ENCODE measurements at places on chromosomes 4 and X.

GRCh38 chr4:19925516-19925915 is 326.2 kb upstream of the SLIT2 start:
- DNase-seq: no peak

- DNase-seq: no peak
Observed at GRCh38 chrX:9396930-9397329, 67.9 kb upstream of the TBL1X start.

DNA sequence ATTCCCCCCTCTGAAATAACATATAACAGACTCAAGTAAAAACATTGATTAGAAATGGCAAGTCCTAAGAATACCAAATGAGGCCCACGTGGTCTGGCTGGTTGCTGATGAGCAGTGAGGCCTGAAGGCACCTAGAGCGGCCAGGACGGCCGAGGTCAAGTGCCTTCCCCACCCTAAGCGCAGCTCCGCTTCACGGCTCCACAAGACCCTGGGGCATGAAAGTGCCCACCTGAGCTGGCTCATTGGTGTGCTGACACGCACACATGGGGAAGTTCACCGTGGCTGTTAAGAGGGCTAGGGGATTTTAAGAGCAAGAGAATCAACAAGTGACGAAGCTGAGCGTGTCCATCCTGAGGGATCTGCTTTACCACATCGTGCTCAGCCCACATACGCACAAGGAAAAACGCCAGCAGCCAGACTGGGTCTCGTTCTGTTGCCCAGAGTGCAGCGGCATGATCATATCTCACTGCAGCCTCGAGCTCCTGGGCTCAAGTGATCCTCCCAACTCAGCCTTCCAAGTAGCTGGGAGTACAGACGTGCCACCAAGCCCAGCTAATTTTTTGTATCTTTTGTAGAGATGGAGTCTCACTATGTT is 22.4 kb downstream of the DCTD start:
- DNase-seq: no peak

GRCh38 chrX:23511793-23512192 is 155.5 kb upstream of the PRDX4 start:
- no peak for DNase-seq

GRCh38 chr4:6023731-6024130 is 5.5 kb upstream of the C4orf50 start:
- DNase-seq: no peak

- DNase-seq: no peak
Observed at GRCh38 chr4:185165605-185166063, 22.6 kb downstream of the SLC25A4 start.

DNA sequence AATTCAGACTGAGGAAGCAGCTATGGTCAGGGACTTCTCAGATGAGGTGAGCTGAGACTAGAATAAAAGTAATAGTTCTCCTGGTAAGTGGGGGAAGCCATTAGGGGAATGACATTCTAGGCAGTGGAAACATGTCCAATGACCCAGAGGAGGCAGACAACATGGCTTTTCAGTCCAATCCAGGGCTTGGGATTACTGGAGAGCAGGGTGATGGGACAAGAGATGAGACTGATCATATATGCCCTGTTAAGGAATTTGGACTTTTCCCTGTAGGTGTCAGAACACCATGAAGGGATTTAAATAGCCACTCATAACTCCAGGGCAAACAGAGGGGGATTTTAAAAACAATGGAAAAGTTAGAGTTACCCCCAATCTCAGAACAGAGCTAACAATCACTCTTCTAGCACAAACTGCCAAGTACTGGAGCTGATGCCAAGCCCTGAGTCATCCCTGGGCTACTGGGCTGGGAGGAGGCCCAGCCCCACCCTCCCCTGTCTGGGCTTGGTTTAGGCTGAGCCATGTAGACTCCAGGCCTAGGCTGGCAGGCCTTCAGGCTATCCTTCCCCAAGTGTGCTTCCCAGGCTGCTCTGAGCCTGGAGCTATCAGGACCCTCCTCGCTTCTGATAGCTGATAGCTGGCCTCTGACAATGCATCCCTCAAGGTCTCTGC is 22.7 kb upstream of the MSN start:
- DNase-seq: peak; percentile 50

- no peak for DNase-seq
Observed at GRCh38 chrX:107301253-107301652, 94.8 kb downstream of the DNAAF6 start.

GRCh38 chrX:22090181-22090580 is 58.1 kb downstream of the PHEX start:
- DNase-seq: no peak

GRCh38 chrX:114611018-114611619 is 27.2 kb downstream of the HTR2C start:
- peak; percentile 3 for DNase-seq
